ENCODE measurements at places on chromosomes 5 and 9. TPM values are rescaled to one million over a fixed set of nuclear protein-coding genes. Genes with fewer than 3 reads are reported as not detected.

- no peak for DNase-seq
Observed at GRCh38 chr9:126708178-126708577, 94.5 kb downstream of the LMX1B start.

DNA sequence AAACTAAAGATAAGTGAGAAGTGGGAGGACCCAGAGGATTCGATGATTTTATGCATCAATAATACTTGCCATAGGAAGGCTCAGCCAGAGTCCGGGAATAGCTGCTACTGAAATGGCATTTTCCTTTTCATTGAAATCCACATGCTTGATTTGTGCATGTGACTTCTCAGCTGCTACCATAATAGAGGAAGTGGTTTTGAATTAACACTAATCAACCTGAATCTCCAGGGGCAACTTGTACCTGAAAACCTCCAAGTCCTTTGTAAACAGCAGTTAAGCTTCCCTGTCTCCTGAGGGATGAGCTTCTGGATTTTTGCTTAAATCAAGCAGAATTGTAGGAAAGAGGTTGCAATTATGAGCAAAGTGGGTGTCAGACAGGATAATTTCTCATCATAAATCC lies 124.9 kb downstream of the PPP2R2B start:
- no peak for DNase-seq

GRCh38 chr5:138459311-138459933 lies 5.9 kb upstream of the EGR1 start:
- DNase-seq = no peak

DNA sequence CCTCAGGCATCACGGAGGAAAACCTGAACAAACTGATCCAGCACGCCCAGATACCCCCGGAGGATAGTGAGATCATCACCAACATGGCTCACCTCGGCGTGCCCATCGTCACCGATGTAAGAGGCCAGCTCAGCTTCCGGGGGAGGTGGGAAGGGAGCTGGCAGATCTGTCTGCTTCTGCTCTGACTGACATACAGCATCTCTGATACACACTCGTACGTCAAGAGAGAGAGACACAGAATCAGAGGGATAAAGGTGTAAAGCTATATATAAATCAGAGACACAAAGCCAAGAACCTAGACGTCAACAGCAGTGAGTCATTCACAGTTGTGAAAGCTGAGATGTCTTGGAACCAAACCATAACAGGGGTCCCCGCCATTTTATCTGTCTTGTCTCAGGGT lies 30.1 kb upstream of the CFAP157 start:
- no peak for DNase-seq

DNA sequence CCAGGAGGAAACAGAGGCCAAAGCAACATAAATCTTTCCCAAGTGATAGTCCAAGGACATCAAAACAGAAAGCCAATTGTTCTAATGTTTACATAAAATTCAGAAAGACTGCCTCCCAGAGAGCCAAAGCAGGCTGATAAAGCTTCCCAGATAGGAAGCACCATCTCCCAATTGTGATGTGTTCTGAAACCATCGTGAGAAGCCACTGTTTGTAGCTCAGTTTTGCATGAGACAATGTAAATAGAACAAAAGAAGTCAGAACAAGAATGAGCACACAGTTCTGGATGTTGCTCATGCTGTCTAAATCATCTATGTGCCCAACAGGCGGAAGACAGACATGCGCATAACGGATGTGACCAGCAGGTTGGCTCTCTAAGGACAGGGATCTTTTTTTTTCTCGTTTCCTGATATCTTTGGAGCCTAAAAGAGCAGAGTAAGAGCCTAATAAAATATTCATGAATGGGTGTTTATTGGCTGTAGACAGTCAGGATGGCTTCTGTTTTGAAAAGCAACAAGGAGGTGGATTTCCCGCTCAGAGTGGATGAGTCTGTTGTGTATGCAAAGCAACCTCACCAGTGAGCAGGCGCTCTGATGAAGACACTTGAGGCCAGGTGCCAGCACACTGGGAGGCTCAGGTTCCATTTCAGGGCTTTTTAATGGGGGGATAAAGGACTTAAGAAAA lies 113.6 kb downstream of the GNA14 start:
- no peak for DNase-seq

- DNase-seq = no peak
Observed at GRCh38 chr5:124812771-124813358, 66.4 kb upstream of the ZNF608 start.

GRCh38 chr9:95854386-95855020 lies 21.0 kb upstream of the ERCC6L2 start:
- DNase-seq = no peak

DNA sequence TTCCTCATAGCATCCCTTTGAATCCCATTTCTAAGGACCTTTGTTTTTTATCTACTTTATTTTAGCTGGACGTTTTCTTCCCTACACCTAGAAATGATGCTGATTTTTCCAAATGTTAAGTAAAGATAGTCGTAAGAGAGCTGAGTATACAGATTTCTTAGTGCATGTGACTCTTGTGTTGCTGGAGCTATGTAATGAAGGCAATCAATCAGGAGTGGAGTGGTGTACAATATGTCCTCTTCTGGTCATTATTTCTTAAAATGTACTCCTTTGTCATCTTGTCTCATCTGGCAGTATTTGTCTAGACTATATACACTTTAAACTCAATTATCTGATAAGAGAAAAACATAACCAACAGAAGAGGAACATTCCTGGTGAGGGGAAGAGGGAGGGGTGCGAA lies 13.5 kb downstream of the GAPT start:
- no peak for DNase-seq

GRCh38 chr5:91443023-91443422 lies 59.9 kb upstream of the ARRDC3 start:
- peak; percentile 51 for DNase-seq

The GRHPR gene
- 227 TPM for polyA plus RNA-seq

The SLC12A2 gene
- 8.0 TPM for polyA plus RNA-seq

The BAAT gene
- not detected for polyA plus RNA-seq

The FOXD4L3 gene
- polyA plus RNA-seq = not detected

The NEUROG1 gene
- polyA plus RNA-seq = not detected

The GPR21 gene
- polyA plus RNA-seq = not detected
